Breast epithelium (tissue), 4 donors: ENCODE measurements at places on chromosomes 5 and 9.

GRCh38 chr5:154861946-154862345, 3.5 kb downstream of the CNOT8 start:
- DNase-seq: no peak

DNA sequence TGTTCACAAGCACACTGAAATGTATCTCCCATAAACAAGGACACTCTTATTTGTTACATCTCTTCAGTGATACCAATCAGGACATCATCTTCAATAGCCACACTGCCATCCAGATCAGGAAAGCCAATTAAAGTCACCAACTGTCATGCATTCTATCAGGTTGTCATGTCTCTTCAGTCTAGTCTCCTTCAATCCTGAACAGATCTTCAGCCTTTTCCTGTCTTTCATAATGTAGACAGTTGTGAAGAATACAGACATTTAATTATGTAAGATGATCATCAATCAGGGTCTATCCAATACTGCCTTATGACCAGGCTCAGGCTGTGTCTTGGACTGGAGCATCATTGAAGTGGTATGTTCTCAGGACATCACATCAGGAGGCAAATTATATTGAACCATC, 419.8 kb upstream of the SMC2 start:
- DNase-seq: no peak

GRCh38 chr5:164577742-164578141, 1072.3 kb downstream of the MAT2B start:
- no peak for DNase-seq

GRCh38 chr9:87156247-87156646, 208.9 kb upstream of the GAS1 start:
- no peak for DNase-seq

- DNase-seq: no peak
Observed at GRCh38 chr9:119761812-119762211, 392.6 kb upstream of the BRINP1 start.

DNA sequence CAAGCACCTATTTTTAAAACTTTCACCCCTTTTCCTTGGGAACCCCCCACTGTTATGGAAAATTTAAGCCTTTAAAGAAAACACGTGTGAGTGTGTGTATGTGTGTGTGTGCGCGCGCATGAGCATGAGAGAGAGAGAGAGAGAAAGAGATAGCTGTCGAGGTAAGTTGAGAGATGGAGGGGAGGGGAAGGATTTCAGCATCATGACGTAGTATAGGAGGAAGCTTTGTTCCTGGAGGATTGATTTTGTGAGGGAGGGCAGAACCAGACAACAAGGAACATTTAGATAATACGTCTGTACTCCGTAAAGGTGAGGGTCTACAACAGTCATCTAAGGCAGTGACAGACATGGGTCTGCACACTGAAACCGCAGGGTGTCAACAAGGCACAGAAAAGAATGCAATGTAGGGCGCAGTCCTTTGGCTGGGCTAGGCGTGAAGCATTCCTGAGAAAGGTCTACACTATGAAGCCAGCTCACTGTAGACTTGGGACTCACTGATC, 227.7 kb downstream of the SMARCA2 start:
- DNase-seq: no peak
